ENCODE measurements at places on chromosomes 13 and 19.

DNA sequence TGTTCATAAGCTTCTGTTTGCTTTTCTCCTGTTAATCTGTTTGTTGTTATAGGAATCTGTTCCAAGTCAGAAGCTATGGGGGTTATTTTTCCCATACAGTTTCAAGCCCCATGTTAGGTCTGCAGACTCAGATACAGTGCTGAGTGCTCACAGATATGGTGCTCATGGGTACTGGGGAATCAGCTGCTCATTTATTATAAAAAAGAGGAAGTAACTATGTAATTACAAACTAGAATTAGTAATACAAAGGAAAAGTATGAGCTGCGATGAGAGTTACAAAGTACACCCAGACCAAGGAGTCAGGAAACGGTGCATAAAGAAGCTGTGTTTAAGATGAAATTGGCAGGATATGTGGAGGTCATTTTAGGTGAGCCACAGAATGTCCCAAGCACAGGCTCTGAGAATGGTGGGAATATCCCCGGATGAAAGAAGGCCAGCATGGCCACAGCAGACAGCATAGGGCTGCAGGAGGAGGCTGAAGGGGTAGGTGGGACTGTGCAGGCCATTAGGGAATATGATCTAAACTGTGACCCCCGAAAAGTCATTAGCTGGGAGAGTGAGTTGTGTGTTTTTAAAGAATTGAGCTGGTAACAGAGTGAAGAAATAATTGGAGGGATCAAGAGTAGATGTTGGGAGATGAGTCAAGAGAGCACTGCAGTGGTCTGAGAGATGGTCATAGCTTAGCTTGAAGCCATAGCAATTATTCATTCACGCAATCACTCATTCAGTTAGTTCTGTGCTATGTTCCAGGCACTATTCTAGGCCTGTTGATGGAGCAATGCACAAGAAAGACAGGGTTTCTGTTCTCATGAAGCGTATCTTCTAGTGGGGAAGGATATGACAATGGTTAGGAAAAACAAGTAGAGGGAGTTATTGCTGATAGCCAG, 177.4 kb upstream of the UBL3 start:
- no peak for DNase-seq

GRCh38 chr19:48551437-48552302, at the start of gene SULT2B1:
Gene SULT2B1, plus strand, starts transcription at chr19:48552172. Its CDS starts 81 bp downstream, at chr19:48552253.
- DNase-seq = no peak

DNA sequence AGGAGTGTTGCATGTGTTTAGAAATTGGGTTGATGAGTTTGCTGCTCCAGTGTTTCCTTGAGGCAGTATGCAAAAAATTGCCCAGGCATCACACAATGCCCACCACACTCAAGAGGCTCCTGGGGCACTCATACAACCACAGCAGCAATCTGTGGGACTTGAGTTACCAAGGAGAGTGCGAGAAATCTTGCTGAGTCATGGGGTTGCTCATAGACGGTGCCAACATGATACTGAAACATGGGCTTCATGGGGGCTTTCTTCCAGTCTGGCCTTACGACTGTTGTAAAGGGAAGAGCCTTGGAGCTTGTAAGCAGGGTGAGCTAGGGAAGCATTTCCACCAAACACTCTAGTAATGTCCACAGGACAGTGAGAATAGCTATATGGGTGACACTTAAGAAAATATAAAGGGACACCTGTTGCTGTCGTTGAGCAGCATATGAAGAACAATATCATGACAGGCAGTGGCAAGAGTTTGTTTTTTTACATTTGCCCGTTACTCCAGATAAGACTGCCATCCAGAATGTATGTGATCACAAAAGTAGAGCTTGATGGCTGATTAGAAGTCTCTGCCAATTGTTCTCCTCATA, 1237.4 kb downstream of the UQCRFS1 start:
- DNase-seq = no peak

DNA sequence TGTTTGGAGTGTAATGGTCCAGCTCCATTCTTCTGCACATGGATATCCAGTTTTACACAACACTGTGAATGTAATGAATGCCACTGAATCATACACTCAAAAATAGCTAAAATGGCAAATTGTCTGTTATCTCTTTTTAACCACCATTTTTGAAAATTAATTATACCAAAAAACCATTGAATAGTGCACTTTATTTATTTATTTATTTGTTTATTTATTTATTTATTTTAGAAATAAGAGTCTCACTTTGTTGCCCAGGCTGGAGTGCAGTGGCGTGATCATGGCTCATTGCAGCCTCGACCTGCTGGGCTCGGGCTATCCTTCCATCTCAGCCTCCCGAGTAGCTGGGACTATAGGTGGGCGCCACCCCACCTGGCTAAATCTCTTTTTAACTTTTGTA, 7.3 kb upstream of the CEACAM19 start:
- DNase-seq = no peak

GRCh38 chr13:90551253-90551652, 796.2 kb upstream of the MIR17HG start:
- DNase-seq = no peak

GRCh38 chr13:100208626-100209025, 119.7 kb downstream of the PCCA start:
- DNase-seq = no peak

- DNase-seq = no peak
These were observed 7.1 kb downstream of the POLR1G start for GRCh38 chr19:45413497-45413896.

- no peak for DNase-seq
These were observed 2.9 kb downstream of the CDC16 start for GRCh38 chr13:114237415-114238112.

GRCh38 chr13:96052656-96053002, 572 bp downstream of the UGGT2 start:
- DNase-seq = peak; percentile 24

- DNase-seq = no peak
These were observed 19.7 kb downstream of the ADGRE3 start for GRCh38 chr19:14654786-14655560.

GRCh38 chr13:98570929-98571372, 6.0 kb downstream of the STK24 start:
- DNase-seq = no peak

- no peak for DNase-seq
These were observed 67.5 kb downstream of the B3GLCT start for GRCh38 chr13:31267126-31267784.

DNA sequence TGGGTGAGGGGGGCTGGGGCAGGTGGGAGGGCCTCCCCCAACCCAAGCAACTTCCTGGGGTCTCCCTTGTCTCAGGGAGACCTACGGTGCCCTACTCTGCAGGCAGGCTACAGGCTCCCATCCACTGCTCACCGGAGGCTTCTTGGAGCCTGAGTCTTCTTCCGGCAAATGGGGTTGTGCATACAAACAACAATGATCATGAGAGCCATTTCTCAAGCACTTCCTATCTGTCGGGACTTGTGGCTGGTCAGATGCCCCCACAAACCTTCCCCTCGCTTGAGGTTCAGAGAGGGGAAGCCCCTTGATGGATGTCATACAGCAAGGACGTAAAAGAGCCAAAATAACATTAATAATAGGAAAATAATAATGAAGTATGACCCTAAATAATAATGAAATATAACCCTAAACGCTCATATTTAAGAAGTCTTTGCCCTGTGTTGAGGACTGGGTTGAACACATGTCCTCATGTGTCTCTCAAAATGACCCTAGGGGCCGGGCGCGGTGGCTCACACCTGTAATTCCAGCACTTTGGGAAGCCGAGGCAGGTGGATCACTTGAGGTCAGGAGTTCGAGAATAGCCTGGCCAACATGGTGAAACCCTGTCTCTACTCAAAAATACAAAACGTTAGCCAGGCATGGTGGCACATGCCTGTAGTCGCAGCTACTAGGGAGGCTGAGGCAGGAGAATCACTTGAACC, 727 bp downstream of the CD37 start:
- no peak for DNase-seq

DNA sequence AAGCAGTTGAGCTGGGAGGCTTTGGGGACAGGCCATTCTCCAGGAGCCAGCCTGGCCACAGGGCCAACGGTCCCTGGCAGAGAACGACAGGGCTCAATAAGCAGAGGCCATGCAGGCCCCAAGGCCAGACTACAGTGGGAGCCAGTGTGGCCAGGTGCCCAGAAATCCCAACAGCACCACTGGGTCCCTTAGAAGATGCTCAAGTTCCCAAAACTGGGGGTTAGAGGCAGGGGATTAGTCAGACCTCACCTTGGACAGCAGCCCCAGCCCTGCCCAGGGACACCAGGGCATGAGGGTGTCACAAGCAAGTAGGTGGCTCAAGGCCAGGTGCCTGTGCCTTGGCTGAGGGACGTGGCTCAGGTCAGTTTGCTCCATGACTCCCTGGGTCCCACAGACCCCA, 12.8 kb downstream of the SCGB2B2 start:
- DNase-seq = no peak

- DNase-seq = peak; percentile 57
These were observed 201.5 kb downstream of the TM9SF2 start for GRCh38 chr13:99702687-99703319.

DNA sequence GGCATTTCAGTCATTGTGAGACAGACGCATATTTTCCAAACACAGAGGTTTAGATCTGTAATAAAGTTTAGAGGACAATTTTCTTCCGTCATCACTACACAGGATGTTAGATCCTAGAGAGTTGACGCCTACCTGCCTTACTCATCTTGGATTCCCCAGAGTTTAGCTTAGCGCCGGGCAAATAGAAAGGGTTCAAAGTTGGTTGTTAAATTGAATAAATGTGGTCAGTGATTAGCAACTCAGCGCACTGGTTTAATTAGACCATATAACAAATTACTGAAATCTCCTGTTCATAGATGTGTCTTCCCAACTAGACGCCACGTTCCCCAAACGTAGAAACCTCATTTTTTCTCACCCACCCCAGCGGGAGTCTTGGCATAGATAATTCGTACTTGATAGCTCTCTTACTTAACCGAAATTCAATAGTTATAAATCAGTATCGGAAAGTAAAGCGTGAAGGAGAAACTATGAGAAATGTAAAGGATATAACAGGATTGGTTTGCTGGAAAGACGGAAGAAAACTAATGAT, 726 bp upstream of the UFM1 start:
- DNase-seq = no peak

- no peak for DNase-seq
These were observed 82.1 kb downstream of the ZNF429 start for GRCh38 chr19:21587549-21587948.

DNA sequence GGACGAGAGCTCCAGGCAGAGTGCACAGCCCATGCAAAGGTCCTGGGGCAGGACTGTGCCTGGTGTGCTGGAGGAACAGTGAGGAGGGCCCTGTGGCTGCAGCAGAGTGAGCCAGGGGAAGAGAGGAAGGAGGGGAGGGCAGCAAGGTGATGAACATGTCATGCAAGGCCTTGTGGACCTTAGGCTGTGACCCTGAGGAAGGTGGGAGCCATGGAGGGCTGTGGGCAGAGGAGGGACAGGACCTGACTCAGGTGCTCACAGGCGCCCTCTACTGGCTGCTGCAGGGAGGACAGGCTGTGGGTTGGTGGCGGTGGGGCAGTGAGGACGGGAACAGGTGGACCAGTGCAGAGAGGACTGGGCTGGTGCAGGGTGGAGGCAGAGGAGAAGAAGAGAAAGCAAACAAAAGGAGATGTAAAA, 170.3 kb downstream of the PTPRS start:
- no peak for DNase-seq

DNA sequence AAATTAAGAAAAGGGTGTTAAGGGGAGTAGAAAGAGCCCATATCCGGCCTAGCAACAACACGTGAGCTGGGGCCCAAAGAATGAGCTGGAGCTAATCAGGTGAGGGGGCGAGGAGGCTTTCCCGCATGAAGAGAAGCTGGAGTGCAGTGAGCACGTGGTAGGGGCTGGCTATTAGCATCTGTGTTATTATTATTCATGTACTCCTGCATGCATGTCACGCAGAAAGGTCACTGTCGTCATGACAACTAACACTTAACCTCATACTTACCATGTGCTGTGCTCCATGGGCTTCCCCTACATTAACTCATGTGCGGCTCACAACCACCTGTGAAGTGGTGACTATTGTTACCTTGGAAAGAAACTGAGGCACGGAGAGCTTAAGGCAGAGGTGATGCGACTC, 227.6 kb upstream of the UBL3 start:
- no peak for DNase-seq

- DNase-seq = no peak
These were observed 3.8 kb downstream of the ZNF784 start for GRCh38 chr19:55620410-55621204.

DNA sequence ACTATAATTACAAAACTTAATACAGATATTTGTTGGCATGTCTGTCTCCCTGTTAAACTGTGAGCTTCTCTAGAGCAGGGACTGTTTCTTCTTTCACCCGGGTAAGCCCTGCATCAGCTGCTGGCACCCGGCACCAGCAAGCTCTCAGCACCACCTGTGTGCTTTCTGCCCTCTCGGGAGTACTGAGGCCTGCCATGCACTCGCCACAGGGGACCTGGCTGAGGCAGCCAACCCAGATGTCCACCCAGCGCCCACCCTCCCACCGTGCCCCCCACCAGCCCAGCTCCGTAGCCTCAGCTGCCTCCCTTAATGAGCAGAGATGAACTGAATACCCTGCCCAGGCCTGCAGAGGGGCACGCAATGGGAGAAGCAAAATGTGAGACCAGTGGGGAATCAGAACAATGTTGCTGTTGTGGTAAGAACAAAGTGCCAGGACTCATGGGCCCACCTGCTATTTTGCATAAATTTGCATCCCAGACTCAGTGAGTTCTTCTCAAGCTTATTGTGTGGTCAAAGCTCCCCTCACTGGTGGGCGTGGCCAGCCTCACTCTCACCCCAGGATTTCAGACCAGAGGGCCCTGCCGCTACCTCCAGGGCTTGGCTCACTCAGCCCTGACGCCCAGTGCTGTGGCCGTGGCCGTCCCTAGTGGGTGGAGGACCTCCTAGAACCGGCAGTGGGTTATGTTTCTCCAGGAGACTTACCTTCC, 14.6 kb upstream of the SERPINE3 start:
- DNase-seq = no peak

- DNase-seq = no peak
These were observed 27.1 kb downstream of the EXOSC8 start for GRCh38 chr13:37027639-37028038.

GRCh38 chr13:41361491-41361890, 50.4 kb downstream of the NAA16 start:
- no peak for DNase-seq

- no peak for DNase-seq
These were observed 5.9 kb downstream of the DOHH start for GRCh38 chr19:3494559-3494958.

GRCh38 chr19:46678110-46678732, 17.2 kb upstream of the DACT3 start:
- DNase-seq = no peak

DNA sequence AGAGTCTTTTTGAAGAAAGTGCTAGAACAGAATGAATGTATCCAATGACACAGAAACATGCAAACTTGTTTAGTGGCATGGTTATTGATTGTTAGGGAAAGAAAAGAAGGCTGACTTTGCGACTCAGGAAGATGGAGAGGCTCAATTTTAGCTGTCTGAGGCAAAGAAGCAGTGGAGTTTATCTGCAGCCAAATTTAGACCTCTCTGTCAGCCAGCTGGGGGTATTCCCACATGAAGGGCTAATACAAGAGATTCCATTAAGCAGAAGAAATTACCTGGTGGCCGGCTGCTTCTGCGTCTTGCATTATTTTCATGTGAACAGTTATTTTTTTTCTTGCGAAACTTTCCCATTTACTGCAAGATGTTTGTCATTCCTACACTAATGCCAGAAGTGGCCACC, 240.2 kb upstream of the NBEA start:
- DNase-seq = no peak

Data from NCI-H187 treated with DMSO at 0.1 percent for 48 hours (cell line).